ENCODE measurements at places on chromosomes 11 and 22.

- no peak for DNase-seq
Measured at GRCh38 chr11:43130616-43131015, 181.2 kb upstream of the API5 start.

DNA sequence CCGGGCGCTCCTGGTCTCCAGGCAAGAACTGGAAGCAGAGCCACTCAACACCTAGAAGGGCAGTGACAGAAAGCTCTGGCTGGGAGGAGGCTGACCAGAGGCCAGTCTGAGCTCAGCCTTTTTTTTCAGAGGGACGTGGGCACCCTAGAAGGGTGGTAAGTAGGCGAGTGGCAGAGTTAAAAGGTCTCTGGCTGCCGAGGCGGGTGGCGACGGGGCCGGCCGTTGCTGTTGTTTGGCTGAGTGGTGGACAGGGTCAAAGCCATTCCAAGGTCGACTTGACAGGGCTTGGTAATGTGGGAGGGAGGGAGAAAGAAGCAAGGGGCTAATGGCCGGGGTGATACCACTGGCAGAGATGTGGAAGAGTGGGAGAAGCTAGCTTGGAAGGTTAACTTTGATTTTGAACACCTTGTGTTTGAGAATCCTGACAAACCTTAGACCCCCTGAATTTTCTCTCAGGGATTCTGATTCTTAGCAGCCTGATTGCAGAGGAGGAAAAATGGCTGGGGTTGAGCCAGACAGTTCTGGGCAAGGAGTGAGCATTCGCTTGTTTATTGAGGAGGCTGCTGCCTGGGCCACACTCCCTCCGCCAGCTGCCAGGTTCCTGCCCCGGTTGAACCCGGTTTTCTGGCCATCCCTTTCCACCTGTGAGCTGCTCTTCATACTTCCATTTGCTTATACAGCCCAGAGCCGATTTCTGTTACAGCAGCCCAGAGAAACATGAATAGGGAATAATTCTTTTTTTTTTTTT is 868 bp upstream of the SYCE3 start:
- no peak for DNase-seq

DNA sequence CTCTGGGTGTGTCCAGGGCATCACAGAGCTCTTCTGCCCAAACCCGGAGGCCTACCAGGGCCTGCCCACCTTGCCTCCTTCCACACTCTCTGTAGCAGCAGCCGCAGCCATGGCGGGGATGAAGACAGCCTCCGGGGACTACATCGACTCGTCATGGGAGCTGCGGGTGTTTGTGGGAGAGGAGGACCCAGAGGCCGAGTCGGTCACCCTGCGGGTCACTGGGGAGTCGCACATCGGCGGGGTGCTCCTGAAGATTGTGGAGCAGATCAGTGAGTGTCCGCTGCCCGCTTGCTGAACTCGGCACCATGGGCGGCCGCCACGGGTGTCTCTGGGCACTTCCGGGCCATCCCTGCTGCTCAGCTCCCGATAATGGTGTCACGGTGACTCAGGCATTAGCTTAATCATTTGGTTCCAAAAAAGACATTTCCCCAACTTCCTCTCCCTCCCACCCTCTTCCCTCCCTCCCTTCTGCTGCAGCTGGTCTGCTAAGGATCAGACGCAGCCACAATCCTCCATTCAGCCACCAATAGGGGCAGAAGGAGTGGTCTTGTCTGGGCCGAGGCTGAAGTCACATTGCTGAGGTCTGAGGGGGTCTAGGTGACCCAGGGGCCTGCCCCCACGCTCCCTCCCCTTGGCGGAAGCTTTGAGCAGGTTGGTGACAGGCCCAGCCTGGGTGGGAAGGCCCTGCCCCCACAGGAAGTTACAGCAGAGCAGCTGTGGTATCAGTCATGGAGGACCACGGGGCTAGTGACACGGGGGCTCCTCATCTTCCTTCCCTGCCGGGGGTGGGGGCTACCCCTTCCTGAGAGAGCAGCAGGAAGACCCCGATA is 950 bp downstream of the FERMT3 start:
- DNase-seq, result peak; percentile 71

GRCh38 chr11:42925916-42926315 is 385.9 kb upstream of the API5 start:
- no peak for DNase-seq

GRCh38 chr11:115676768-115677167 is 172.6 kb upstream of the CADM1 start:
- no peak for DNase-seq

GRCh38 chr22:44030702-44031082 is 6.6 kb downstream of the PARVB start:
- DNase-seq, result no peak

- DNase-seq, result no peak
Measured at GRCh38 chr11:83659466-83659865, 373.3 kb upstream of the CCDC90B start.

DNA sequence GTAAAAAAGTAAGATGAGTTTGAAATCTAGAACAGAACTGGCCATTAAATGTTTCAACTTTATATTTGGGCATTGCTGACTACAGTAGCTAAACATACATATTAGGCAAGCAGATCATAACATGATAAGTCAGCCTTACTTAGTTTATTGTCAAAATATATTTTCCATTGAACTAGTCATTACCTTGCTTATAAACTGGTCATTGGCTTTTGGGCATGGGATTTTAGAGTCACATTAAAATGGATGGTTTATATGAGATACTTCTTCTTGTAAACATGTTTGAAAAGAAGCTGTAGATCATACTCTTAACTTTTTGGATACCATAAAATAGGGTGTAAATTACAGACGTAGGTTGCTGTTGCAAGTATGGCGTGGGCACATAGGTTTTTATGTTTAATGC is 2.7 kb downstream of the HIPK3 start:
- DNase-seq, result no peak

DNA sequence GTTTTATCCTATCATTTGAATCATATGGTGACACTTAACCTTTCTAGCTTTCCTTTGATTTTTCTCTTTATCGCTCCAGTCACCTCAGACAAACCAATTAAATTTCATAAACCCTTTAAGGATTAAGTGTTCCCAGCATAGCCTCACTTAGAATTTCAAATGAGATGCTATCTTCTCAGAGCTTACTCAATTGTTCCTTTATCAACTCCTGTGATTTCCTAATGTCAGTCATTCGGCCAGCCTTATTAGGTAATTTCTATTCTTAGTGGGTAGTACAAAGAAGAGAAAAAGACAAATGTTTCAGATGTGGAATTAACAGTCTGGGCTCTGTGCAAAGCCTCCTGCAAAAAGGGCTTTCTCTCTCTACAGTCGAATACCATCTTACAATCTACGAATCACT is 77.1 kb upstream of the CCDC90B start:
- DNase-seq, result no peak

GRCh38 chr11:104999721-105000120 is 23.2 kb downstream of the CASP5 start:
- no peak for DNase-seq

DNA sequence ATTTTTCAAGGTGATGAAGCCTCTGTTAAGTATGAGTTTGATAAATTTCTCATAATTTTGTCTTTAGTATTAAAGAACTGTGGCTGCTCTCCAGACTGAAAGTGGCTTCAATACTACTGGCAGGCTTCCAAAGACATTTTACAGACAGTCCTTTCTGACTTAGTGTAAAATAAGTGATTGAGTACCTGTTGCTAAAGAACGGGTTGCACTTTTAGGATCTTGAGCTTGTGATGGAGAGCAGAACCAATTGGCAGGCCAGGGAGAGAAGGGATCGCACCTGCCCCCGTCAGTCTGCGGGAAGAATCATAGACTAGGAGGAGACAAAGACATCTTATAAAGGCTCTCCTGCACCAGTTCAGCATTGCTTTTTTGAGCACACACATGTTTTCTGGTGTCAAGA is 4.4 kb downstream of the NCAM1 start:
- no peak for DNase-seq

DNA sequence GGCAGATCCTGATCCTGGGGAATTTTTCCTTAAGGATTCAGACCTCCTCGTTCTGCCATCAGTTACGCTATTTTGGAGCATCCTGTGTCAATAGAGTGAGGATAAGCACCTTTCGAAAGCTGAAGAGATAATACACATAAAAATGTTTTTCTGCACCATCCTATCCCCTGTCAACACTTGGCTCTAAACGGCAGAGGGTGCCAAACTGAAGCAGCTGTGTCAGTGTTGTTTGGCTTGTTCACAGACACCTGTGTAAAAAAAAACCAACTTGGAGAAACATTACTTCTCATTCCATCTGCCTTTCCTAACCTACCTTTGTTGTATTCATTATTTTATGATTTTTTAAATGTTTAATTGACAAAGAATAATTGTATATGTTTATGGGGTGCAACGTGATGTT is 417.0 kb upstream of the DDI1 start:
- DNase-seq, result no peak

GRCh38 chr11:68361702-68362101 is 49.3 kb downstream of the LRP5 start:
- no peak for DNase-seq

DNA sequence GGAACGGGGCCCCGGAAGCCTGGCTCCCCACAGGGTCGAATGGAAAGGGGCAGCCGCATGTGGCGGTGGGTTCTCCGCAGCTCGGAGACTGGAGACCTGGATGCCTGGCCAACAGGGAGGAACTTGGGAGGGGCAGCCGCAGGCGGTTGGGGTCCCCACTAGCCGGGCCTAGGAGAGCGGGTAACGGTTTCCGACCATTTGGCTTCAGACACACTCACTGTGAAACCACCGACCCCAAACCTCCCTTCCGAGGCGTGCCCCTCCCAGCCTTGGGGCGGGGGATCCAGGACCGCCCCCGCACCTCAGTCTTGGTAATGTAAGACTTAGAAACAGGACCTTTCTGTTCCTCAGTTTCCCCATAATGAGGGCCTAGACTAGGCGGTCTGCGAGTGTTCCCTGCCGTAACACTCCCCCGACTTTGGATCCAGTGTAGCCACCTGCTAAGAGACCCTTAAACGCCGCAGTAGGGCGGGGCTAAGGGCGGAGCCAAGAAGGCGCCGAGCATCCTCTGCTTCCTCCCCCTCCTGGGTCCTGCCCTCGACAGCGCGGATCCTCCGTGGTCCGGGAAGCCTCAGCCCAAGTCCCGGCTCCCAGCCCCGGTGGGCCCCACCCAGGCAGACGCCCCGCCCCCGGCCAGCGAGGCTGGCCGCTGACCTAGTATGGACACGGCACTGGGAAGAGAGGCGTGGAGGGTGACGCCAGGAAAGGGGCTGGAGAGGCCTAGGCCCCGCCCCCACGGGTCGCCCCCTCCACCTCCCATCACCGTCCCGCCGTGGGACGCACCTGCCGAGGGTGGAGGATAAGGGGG is 1.8 kb upstream of the RASGRP2 start:
- no peak for DNase-seq
